ENCODE measurements at places on chromosomes 1 and 21.

DNA sequence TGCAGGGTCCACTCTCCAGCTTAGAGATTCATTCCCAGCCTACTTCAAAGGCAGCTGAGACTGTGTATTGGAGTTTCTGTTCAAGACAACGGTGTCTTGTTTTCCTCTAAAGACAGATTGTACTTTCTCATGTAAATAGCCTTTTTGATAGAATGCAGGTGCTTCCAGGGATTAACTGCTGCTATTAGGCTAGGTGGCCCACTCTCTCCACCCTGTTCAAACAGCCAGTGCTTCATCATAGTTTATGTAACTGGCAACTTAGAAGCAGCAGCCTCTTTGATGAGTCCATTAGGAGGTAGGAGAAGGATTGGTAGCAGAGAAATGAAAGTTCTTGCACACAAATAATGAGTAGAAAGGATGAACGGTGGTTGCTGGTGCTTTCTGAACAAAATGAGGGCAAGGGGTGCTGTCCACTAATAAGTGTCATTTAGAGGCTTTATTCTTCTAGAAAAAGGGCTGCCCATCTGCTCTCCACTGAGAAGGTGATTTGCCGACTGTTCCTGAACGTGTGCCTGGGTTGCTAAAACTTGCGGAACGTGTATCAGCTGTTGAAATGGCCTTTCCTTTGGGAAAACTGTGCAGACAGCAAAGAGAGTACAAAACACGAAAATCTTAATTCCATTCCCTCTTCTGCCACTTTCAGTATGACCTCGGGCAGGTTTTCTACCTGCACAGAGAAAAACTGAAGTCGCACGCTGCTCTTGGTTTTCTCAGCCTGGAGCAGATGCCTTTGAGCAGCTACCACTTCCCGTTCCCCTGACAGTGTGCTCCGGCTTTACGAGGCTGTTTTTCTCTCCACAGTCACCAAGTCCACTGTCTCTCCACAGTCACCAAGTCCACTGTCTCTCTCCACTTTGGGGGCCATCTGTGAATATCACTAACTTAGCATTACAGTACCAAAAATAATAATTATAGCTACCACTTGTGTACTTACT lies 228.9 kb downstream of the KIF26B start:
- DNase-seq: no peak

GRCh38 chr1:117112047-117112717 lies 9.4 kb downstream of the TRIM45 start:
- no peak for DNase-seq

GRCh38 chr1:57632401-57632800 lies 208.5 kb upstream of the DAB1 start:
- DNase-seq: no peak

DNA sequence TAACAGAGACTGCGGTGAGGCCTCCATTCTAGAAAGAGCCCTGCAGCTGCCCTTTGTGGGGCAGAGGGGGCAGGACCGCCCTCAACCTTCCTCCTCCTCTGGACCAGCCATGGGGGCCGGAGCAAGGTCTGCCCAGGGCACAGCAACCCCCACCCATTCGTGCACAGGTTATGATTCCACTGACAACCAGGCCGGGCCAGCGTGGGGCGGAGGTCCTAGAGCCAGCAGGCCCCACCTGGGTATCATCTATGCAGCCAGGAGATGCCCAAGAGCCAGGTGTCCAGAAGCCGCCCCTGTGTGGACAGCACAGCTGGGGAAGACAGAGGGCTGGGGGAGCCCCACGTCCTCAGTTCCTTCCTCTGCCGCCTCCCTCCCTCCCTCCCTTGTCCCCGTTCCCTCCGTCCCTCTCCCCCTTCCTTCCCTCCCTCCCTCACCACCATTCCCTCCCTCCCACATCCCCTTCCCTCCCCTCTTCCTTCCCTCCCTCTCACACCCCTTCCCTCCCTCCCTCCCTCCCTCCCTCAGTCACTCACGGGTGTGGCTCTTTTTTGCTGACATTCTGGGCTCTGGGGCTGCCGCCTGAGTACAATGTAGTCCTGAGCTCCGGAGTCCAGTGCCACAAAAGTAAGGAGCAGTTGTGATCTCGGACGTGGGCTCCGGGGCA lies 12.3 kb downstream of the RNF223 start:
- no peak for DNase-seq

DNA sequence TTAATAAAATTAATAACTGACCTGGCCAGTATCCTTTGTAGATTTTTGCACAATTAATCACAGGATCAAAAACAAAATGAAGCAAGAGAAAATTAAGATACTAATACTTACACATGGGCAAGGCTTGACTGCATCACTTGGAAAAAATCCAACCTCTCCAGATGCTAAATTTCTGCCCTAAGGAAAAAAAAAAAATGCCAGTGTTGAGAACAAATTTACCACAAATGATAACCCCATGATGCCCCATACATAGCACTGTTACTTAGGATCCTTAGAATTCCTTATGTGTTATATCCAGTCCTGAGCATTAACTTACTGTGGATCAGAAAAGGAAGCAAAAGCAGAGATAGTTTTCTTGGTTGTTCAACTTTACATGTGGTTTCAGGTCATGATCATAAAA lies 347.5 kb downstream of the VAV3 start:
- no peak for DNase-seq

GRCh38 chr1:26289158-26290059 lies 9.5 kb downstream of the SH3BGRL3 start:
- no peak for DNase-seq

DNA sequence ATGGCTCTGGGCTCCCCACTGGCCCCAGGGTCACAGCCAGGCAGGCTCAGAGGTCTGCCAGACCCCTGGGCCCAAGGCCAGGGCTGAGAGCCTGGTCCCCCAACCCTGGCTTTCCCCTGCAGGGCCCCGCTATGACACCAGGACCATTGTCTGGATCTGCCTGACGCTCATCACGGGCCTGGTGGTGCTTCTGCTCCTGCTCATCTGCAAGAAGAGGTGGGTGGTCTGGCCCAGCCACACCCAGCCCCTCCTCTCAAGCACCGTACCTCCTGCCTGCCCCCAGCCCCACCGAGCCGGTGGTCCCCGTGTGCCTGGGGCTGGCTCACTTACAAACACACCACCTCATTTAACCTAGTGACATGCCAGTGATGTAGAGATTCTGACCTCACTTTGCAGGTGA lies 31.8 kb downstream of the EPHA8 start:
- no peak for DNase-seq

DNA sequence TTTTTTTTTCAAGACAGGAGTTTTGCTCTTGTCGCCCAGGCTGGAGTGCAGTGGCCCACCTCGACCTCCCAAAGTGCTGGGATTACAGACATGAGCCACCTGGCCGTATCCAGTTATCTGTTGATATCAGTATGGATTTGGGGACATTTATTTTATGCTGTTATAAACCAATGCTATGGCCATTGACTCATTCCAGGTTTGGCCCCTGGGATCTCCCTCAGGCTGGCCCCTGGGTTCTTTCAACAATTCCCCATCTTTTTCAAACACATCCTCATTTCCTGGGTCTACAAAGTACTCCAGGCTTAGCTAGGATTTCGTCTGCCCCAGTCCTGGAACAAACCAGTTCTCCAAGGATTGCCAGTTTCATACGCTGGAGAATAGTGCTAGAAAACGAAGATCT lies 44.1 kb downstream of the WDR4 start:
- no peak for DNase-seq

Measured in stimulated activated CD8-positive, alpha-beta memory T cell treated with anti-CD3 and anti-CD28 coated beads, Interleukin-7, amount 100 ng/mL, for 1 hour (primary cell).